ENCODE measurements at places on chromosomes 11 and 22. TPM values are rescaled to one million over a fixed set of nuclear protein-coding genes. Genes with fewer than 3 reads are reported as not detected.

Gene OR8D4
- not detected for total RNA-seq

Gene CDC42BPG
- 2.3 TPM for total RNA-seq

Gene FREY1
- not detected for total RNA-seq

Gene FGF19
- total RNA-seq, result not detected

Gene HSPB2
- 30.6 TPM for total RNA-seq

Gene MIOX
- total RNA-seq, result 1.9 TPM

Gene ARHGAP42
- total RNA-seq, result not detected

Gene TNNI2
- not detected for total RNA-seq

Gene GVQW3
- total RNA-seq, result 5.2 TPM

Gene PNPLA3
- 3.8 TPM for total RNA-seq

Gene MS4A6E
- total RNA-seq, result not detected

Gene AKIP1
- 49.0 TPM for total RNA-seq

Gene OR52I1
- total RNA-seq, result not detected

GRCh38 chr22:22711532-22711913, 67.1 kb downstream of the GGTLC2 start:
- no peak for DNase-seq

GRCh38 chr11:77106321-77106720, 3.7 kb downstream of the OMP start:
- DNase-seq, result peak; percentile 61

GRCh38 chr11:8100605-8101004, 19.6 kb downstream of the TUB start:
- no peak for DNase-seq

GRCh38 chr22:46537946-46538813, 760 bp upstream of the CELSR1 start:
- DNase-seq, result no peak

DNA sequence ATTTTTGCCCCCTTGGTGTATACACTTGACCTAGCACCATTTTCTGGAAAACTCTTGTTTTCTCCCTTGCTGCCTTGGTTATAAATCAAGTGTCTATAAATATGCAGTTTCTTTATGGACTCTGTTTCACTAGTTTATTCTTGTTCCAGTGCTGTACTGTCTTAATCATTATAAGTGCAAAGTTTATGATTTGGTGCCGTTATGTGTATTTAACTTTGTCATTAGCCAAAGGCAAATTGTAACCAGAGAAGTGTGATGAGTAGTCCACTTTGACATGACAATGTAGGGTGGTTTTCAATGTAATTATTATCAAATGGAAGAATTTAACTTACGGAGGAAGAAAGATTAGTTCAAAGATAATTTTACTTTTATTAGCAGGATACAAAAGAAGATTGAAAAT, 40.3 kb downstream of the SPECC1L start:
- DNase-seq, result no peak

DNA sequence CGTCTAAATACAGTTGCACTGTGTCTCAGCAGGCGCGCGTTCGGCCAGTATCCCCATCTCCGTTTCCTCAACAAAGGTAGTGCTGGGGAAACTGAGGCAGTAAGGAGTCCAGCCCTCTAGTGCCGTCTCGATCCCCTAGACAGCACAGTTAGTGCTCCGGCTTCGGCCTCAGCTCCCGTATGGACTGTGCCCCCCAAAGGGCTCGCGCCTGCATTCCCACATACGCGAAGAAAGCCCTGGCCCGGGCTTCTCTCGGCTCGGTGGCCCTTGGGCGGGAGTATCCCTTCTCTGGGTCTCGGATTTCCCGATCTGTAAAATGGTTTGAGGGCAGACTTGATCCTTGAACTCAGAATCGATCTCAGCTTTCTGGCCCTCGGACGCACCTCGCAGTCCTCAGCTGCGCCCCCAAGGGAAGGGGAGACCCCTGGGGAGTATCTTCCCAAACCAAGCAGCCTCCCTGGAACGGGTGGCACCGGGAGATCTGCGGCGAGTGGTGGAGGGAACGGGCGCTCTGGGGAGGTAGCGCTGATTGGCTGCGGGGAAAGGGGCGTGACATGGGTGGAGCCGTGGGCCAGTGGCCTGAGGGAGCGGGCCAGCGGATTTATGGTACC, 759 bp upstream of the PEX16 start:
- DNase-seq, result peak; percentile 92

DNA sequence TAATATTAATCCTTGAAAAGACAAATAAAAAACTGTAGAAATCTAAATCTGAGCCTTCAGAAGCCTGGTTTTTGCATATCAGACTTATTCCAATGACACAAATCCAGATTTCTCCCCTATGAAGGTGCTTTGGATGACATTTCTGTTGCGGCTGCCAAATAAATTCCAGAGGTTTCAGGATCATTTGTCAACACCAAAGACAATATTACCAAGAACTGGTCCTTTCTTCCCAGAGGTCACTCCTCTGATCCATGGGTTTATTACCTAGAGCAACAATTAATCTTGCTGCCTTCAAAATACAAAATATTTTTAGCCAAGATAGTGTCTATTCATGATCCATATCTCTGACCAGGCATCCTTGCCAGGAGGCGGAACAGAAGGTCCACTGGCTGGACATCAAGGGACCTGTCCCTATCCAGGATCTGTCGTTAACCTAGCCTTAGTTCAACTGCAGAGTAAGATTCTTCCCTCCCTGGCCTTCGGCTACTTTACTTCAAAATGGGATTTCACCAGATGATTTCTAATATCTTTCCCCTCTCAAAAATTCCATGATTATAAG, 4.9 kb downstream of the CADM1 start:
- DNase-seq, result peak; percentile 71

DNA sequence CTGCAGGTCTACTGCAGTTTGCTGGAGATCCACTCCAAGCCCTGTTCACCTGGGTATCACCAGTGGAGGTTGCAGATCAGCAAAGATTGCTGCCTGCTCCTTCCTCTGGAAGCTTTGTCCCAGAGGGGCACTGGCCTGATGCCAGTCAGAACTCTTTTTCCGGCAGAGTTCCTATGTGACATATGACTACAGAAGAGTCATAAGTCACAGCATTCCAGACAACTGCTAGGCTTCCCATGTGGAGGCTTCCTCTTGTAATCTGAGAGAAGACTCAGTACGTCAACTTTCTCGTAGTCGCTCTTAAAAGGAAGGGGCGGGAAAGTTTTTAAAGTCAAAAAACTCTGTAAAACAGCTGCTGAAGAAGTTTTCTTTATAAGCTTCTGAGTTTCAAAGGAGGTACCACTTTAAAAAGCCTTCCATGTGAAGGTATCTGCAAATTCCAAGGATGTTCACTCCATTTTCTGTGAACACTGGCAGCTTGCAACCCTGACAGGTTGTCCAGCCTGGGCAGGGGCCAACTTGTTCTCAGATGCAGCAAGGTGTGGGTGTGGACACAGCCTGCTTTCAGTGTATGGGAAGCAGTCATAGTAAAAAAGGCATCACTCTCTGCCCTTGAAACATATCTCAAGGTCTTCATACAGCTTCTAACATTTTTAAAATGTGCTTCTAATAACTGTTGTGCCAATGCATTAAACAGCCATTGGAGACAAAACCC, 97.8 kb downstream of the ME3 start:
- peak; percentile 91 for DNase-seq

GRCh38 chr11:100687630-100688395, 725 bp downstream of the ARHGAP42 start:
- peak; percentile 25 for DNase-seq

GRCh38 chr11:2708151-2708581, 8.4 kb upstream of the KCNQ1OT1 start:
- DNase-seq, result peak; percentile 13

DNA sequence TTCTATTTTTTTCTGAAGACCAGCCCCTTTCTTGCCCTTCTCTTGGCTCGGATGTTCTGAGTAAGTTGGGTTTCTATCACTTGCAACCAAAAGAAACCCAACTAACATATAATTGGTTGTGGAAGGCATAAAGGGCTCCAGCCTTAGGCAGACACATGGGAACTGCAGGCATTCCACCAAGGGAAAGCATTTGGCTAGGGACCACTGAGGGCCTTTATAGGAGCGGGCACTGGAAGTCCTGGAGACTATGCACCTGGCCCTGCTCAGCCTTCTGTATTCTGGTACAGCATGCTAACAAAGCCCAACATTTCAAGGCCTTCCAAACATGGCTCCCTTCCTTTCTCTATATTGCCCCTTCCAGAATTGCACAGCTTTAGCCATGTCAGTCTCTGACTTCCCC, 17.6 kb upstream of the LMO1 start:
- no peak for DNase-seq

DNA sequence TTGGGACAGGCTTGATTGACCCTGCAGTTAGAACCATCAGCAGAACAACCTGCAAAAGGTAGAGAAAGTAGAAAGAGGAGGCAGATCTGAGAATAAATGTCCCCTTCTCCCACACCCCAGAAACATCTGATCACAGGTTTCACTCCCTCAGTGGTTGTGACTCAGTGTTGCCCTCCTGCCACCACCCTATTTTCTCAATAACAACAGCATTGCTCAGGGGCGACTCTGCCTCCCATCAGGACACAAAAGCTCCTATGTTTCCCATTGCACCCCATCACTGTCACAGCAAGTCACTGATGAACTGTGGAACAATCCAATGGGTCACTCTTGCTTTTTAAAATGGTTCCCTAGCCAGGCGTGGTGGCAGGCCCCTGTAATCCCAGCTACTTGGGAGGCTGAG, 110.2 kb downstream of the RASSF10 start:
- DNase-seq, result no peak

- no peak for DNase-seq
Measured at GRCh38 chr11:114147375-114148012, 88.0 kb downstream of the ZBTB16 start.

Data from G401 (cell line).